T-helper 2 cell (primary cell): ENCODE measurements at places on chromosomes 7 and 10.

- DNase-seq = no peak
Measured at GRCh38 chr7:70421319-70421718, 710.6 kb upstream of the GALNT17 start.

- DNase-seq = no peak
Measured at GRCh38 chr7:93751421-93751820, 139.1 kb downstream of the TFPI2 start.

DNA sequence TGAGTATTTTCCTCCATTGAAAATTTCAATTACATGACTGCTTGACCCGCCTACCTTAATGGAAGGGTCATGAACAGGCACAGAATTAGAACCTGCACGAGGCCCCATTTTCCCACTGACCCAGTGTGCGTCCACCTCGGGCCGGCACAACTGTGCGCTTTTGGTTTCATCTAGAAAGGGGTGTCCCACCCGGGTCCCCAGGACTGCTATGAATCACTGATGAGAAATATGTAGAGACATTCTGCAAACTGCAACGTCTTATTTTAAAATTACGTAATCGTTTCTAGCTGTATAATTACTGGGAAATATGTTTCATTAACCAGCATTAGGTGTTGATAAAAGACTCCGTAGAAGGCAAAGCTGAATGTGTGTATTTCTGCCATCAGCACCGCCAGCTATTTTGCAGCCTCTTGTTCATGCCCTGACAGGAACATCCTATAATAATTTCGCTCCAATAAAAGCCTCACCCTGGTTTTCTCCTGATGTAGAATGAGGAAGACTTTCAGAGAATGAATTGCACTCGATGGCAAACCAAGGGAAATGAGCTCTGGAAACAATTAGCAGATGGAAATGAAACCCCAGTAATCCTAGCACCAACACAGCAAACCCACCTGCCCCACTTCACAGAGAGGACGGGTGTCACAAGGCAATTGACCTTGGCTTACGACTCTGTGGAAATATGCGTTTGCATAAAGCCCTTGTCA lies 562.1 kb downstream of the DNAJB6 start:
- no peak for DNase-seq

DNA sequence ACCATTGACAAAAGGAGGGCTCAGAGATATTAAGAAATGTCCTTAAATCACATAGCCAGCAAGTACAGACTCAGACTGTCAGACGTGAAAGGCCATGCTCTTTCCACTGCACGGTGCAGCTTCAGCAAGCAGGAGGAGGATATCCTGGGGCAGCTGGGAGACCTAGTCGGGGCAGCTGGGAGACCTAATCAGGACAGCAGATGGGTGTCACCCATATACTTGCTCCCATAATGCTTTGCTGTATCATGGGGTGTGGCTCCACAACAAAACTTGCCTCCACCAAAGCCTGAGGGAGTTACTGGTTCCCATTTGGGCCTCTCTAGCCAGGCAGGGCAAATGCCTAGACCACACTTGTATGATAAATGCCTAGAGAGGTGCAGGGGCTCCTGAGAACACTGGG lies 55.4 kb downstream of the GRID1 start:
- no peak for DNase-seq

DNA sequence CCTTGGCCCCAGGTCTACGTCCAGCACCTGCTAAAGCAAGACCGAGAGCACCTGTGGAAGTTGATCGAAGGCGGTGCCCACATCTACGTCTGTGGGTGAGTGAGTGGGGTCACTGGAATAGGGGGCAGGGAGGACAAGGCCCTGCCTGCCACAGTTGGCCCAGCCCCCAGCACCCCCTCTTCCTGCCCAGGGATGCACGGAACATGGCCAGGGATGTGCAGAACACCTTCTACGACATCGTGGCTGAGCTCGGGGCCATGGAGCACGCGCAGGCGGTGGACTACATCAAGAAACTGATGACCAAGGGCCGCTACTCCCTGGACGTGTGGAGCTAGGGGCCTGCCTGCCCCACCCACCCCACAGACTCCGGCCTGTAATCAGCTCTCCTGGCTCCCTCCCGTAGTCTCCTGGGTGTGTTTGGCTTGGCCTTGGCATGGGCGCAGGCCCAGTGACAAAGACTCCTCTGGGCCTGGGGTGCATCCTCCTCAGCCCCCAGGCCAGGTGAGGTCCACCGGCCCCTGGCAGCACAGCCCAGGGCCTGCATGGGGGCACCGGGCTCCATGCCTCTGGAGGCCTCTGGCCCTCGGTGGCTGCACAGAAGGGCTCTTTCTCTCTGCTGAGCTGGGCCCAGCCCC lies 8.1 kb downstream of the TMEM120A start:
- no peak for DNase-seq

DNA sequence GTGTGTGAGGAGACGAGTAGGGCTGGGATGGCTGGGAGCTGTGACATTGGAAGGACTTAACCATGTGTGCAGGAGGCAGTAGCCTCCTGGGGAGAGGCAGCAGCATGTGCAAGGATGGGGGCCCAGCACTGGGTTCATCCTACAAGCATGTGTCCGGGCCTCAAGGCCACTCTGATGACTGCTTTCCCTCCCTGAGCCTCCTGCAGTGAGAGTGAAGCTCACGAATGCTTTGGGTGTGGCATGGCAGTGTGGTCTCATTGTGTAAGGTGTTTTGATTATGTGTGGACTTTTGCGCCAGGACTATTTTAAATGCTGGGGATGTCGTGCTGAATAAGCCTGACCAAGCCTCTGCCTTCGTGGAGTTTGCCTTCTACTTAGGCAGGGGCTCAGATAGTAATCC lies 122.0 kb upstream of the INSYN2A start:
- DNase-seq = no peak

DNA sequence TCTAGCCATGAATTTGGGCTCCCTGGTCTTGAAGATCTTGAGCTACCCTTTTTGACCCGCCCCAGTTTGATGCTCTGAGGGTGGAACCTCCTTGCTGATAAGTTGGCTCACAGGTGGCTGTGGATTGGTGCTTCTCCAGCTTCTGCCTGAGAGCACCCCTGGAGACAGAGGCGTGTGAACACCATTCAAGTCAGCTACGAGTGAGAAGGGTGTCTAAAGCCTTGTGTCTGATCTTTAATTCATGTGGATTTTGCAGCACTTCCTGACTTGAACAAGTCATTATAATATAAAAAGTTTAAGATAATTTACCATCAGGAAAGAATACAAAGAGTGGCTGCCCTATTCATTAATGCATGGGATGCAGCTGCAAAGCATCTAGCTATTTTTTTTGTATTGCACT lies 37.7 kb upstream of the GOLGA7B start:
- DNase-seq = no peak

DNA sequence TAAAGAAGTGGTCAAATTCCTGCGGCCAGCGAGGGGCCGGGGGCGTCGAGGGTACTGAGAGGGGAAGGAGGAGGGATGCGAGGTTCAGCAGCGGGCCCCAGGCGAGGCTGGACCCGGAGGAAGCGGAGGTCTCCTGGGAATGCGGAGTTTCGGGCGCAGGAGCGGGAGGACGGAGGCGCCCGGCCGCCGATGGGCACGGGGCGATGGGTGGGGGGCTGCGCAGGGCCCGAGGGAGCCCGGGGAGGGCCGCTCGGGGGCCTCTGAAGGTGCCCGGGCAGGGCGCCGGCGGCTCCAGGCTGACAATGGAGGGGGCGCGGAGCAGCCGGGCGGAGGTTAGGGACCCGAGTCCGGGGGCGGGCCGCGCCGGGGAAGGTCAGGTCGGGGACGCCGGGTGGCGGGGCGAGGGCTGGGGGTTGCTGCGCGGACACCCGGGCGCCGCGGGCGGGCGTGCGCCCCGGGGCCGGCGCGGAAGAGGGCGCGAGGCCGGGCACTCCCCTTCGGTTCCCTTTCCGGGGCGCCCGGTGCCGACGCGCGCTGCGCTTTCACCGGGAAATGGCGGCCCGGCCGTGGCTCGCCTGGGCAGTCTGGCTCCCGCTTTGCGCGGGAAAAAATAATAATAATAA lies 683 bp downstream of the MACROH2A2 start:
- no peak for DNase-seq

- no peak for DNase-seq
Measured at GRCh38 chr7:127821146-127821545, 169.2 kb downstream of the SND1 start.

- no peak for DNase-seq
Measured at GRCh38 chr7:128788446-128789412, 3.0 kb upstream of the CCDC136 start.
